ENCODE measurements at places on chromosomes 3 and 15. TPM values are rescaled to one million over a fixed set of nuclear protein-coding genes. Genes with fewer than 3 reads are reported as not detected.

Gene THPO
- not detected for total RNA-seq

Gene CYP1A1
- 0.29 TPM for total RNA-seq

Gene PROS1
- total RNA-seq: not detected

Gene MYEF2
- 129 TPM for total RNA-seq

Gene MRAS
- not detected for total RNA-seq

Gene CELF6
- not detected for total RNA-seq

Gene DET1
- total RNA-seq: 9.8 TPM

Gene TRMT10C
- 29.1 TPM for total RNA-seq

Gene SLC28A1
- not detected for total RNA-seq

Gene SEMA7A
- 1.0 TPM for total RNA-seq

Gene IL17RE
- total RNA-seq: 0.53 TPM

Gene ECE2
- total RNA-seq: not detected
